ENCODE measurements at places on chromosomes 16 and 17.
A peak's percentile ranks its signal among the peaks of the same experiment; 100 is the strongest.

- DNase-seq = peak; percentile 66
Measured at GRCh38 chr17:80855948-80856862, 135.4 kb upstream of the CHMP6 start.

- DNase-seq = no peak
Measured at GRCh38 chr16:56916571-56917403, 15.2 kb upstream of the HERPUD1 start.

- no peak for DNase-seq
Measured at GRCh38 chr16:48188449-48189102, 32.8 kb upstream of the ABCC12 start.

GRCh38 chr17:19295473-19296135 is 58.4 kb downstream of the EPN2 start:
- no peak for DNase-seq

GRCh38 chr17:69176457-69176795 is 34.7 kb upstream of the ABCA6 start:
- DNase-seq = no peak

DNA sequence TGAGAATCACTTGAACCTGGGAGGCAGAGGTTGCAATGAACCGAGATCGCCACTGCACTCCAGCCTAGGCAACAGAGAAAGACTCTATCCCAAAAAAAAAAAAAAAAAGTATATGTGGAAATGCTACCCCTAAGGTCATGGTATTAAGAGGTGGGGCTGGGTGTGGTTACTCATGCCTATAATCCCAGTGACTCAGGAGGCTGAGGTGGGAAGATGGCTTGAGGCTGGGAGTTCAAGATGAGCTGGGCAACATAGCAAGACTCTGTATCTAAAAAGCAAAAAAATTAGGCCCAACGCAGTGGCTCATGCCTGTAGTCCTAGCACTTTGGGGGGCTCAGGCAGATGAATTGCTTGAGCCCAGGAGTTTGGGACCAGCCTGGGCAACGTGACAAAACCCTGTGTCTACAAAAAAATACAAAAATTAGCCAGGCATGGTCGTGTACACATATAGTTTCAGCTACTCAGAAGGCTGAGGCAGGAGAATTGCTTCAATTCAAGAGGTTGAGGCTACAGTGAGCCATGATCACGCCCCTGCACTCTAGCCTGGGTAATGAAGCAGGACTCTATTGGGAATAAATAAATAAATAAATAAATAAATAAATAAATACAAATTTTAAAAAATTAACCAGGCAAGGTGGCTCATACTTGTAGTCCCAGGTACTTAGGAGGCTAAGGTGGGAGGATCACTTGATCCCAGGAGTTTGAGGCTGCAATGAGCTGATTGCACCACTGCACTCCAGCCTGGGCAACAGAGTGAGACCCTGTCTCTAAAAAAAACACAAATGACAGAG is 32.3 kb upstream of the NUFIP2 start:
- no peak for DNase-seq

DNA sequence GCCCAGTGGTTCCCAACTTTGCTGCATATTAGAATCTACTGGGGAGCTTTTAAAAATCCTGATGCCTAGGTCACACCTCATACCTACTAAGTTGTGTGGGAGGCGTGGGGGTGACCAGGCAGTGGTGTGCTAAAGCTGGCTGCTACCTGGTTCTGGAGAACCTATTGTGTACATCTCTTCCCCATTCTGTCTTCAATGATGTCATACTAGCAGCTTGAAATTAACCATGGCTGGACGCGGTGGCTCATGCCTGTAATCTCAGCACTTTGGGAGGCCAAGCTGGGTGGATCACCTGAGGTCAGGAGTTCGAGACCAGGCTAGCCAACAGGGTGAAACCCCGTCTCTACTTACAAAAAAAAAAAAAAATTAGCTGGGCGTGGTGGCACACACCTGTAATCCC is 11.3 kb upstream of the NLK start:
- no peak for DNase-seq

- no peak for DNase-seq
Measured at GRCh38 chr17:81419319-81419885, 24.1 kb downstream of the BAHCC1 start.

- no peak for DNase-seq
Measured at GRCh38 chr17:11170881-11171280, 70.1 kb upstream of the SHISA6 start.

GRCh38 chr17:76480632-76481031 is 13.2 kb downstream of the AANAT start:
- DNase-seq = no peak

GRCh38 chr17:75152922-75153779 is 1.2 kb downstream of the JPT1 start:
- no peak for DNase-seq

DNA sequence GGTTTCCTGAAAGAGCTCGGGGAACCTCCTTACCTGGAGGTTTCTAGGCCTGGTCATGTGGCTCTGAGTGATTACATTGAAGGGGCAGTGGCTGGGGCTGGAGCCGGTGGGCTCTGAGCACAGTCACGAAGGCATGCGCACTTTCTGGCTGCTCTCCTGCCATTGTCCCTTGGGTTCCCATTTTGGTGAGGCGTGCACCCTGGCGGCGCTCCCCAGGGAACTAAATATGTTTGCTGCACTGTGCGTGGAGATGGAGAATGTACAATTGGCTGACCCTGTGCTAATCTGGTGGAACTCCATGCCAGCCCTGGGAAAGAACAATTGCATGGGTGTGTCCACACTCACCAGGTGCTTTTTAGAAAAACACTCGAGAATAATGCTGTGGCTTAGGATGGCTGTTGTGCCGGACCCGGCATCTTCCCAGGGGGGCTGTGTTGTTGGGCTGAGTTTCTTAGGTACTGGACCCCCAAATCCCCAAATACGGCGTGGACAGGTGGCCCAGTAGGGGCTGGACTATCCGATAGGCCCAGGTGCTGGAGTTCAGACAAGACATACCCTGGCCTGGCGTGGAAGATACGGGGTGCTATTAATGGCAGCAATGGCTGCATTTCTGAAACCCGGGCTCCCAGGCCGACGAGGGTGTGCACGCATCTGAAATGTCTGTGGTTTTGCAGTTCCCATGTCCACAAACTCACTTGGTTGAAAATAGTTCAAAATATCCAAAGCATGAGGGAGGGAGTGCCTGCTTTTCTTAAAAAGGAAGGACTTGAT is 230.5 kb downstream of the SEC14L1 start:
- DNase-seq = no peak

- no peak for DNase-seq
Measured at GRCh38 chr16:14219983-14220382, 148.9 kb downstream of the MRTFB start.

DNA sequence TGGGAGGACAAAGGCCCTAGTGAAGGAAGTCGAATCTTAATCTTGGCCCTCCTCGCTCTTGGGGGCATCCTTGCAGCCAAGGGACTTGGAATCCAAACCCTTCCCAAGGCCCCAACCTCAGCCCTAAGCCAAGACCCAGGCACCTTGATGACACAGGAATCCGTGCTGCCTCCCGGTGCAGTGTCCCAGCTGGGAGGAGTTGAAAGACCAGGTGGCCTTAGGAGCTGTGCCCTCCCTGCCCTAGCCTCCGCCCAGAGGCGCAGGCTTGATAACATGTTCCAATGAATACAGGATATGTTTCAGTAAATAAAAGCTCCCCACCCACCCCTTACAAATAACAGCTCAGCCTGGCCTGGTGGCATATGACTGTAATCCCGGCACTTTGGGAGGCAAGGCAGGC is at the start of gene CHST5:
TSS of gene CHST5 (minus strand) at position 208 of the 400 bp plus-strand sequence. CDS start 5,724 bp downstream, outside the sequence.
- DNase-seq = no peak

DNA sequence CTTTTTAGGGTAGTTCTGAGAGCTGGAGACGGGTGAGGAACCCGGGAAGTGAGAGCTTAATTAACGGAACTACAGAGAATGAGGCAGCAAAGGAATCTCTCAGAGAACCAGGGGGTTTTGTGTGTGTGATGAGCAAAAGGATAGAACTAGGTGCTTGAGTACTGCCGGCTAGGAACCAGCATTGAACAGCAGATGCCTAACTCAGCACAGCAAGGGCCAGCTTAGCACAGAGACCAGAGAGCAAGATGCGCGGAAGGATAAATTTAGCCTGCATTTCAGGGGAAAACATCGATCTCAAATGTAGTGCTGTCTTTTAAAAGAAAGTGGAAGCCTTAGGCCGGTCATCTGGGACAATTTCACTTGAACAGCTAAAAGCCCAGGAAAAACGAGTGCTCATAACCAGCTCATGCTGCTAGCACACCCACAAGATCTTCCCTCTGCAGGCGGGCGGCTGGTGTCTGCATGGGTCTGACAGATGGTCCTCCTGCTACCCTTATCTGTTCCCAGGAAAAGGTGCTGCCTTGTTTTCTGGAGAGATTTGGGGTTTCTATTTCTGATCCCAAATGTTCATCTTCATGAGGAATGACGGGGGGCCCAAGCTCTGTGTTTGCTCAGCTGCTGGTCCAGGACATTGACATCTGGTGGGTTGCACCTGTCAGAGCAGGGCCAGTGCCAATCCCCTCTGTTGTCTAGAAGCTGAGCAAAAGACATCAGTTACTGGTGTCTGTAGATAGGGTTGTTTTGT is 103.9 kb downstream of the SOCS1 start:
- DNase-seq = no peak

DNA sequence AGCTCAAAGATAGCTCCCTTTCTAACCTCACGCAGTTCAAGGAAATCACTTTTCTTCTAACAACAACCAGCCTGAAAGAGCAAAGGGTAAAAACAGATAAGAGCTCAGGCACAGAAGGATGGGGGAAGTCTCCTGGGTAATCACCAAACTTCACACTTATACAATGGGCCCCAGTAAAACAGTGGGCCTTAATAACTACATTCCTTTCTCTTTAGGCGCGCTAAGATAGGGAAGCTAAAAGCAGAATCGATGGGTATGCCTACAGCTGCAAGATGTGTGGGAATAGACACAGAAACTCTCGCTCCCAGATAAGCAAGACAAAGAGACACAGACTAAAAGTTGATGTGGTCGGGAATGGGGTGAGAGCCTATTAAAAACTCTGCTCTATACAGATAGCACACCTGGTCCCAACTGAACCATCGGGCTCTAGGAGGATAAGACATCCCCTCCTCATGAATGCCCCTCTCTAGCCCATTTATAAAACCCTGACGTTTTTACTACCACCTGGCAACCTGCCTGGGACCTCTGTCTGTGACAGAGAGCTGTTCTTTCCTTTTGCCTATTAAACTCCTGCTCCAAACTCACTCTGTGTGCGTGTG is 826 bp downstream of the LYZL6 start:
- DNase-seq = no peak

GRCh38 chr17:41511116-41511515 is 5.7 kb upstream of the KRT13 start:
- no peak for DNase-seq

- no peak for DNase-seq
Measured at GRCh38 chr17:56292010-56292409, 138.7 kb downstream of the ANKFN1 start.

- DNase-seq = no peak
Measured at GRCh38 chr17:1322480-1322879, 43.0 kb downstream of the TRARG1 start.

- no peak for DNase-seq
Measured at GRCh38 chr17:38426441-38426840, 1.8 kb upstream of the ARHGAP23 start.

DNA sequence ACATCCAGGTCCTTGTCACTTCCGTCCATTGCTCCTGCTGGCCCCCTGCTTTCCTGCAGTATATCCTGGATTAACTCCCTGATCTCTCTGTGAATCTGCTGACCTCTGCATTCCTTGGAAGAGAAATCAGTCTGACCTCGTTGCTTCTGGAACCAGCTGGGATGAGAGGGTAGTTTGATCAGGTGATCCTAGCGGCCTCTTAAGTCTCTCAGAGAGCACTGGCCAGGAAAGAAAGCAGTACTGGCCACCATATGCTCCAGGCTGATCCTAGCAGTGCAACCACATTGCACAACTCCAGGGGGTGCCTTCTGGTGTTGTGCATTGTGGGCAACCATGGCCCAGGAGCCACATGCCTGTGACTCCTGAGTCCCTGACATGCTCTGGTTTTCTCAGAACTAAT is 79.2 kb downstream of the ARHGAP23 start:
- DNase-seq = no peak

DNA sequence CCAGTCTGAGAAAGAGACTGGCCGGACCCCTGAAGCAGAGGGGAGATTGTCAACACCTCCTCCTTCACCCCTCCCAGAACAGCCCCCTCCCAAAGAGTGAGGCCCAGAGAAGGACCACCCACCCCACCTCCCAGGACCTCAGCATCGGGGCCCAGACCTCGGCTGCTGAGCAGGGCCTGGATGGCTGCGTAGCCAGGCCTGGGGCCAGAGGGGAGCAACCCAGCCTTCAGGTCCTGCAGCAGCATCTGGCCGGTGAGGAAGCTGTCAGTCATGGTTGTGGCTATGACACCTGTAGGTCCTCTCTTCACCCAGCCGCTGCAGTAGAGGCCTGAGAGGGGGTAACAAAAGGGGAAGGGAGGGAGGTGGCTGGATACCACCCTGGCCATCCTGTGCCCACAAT is 3.2 kb upstream of the GRIN2C start:
- DNase-seq = no peak

DNA sequence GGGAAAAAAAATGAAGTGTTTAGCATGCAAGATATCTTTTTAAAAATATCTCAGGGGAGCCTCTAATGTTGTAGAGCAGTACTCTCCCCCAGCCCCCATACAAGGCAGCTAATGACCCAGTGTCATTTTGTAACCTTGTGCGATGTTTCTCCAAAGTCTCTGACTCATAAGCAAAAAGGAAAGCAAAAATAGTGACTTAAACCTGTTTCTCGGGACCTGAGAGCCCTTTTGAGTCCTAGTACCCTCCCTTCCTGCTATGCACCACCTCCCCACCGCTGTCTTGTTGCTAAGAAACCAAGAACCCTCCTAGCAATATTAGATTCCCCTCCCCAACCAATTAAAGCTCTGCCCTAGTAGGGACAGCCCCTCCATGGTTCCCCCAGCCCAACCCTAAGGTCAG is 2.8 kb downstream of the MYCBPAP start:
- peak; percentile 29 for DNase-seq

DNA sequence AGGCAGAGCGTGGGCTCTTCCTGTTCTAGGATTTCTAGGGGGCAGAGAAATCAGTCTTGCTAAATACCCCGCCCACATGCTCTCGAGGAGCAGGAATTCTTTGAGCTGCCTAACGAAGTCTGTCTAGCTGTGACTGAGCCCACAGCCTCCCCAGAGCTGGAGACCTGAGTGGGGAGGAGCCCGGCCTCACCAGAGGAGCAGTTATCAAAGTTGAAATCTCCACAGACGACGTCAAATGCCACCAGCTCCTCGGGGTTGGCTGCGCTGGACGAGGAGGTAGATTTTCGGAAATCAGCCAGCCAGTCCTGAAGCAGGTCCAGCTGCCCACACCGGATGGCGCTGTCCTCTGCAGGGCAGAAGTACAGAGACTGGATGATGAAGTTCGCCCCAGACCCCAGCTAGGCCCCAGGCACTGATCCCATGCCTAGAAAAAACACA is 53.8 kb downstream of the PRMT7 start:
- DNase-seq = no peak

GRCh38 chr17:76758570-76758969 is 20.7 kb downstream of the MFSD11 start:
- DNase-seq = no peak

- no peak for DNase-seq
Measured at GRCh38 chr16:14020141-14020540, 51.0 kb upstream of the MRTFB start.

DNA sequence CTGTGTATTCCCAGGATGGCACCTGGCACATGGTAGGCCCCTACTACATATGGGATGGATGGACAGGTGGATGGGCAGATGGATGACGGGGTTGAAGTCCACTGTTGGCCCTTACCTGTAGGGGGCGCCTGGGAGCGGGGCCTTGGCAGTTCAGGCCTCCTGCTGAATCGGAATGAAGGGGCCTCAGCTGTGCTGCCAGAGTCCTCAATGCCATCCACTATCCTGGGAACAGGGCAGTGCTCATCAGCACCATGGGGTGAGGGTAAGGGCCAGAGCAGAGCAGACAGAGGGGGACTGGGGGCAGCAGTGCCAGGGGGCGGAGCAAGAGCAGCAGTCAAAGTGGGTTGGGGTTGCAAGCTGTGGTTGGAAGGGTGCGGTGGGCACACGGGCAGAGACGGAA is 8.3 kb upstream of the RAB5C start:
- no peak for DNase-seq
